ENCODE measurements at places on chromosomes 12 and 14.
A peak's percentile ranks its signal among the peaks of the same experiment; 100 is the strongest.

DNA sequence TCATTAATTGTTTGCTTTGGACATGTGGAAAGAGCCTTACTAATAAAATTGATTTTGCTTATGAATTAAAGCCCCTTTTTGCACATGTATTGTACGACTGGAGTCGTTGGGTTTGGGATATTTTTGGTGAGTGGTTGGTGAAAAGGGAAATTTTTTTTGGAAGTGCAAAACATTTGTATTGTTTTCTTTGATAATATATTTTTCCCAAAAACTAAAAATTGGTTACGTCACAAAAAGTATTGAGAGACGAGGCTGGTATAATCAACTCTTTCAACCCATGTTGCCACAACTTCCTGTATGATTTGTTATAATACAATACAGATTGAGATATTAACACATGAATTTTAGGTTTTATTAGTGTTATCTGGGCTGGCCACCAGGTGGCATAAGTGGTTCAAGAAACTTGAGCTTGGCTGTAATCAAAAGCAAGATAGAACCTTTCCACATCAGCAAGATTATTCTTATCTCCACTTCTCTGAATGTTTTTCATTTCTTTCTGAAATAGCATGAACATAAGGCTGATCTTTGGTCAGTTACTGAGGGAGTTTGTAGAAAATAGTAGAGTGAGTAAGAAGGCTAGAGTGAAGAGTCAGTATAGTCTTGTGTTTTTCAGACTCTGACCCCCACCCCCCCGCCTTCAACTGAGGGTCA, 8.7 kb downstream of the NGDN start:
- peak; percentile 53 for DNase-seq

DNA sequence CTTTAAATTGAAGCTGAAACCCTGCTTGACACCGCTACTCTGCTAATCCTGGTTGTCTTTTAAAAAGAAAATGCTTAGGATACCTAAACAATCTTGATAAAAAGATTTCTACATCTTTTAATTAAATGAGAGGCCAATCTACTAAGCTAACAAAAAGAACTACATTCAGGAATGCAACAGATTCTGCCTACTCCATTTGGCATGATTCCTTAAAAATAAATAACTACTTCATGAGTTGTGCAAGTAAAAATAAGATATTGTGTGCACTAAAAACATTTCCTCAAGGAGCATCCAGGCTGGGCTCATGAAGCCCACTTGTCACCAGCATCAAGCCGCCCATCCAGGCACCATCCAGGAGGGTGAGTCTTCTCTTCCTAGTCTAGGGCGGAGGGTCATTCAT, 197.5 kb downstream of the PAX9 start:
- DNase-seq, result no peak

- no peak for DNase-seq
Measured at GRCh38 chr12:111426344-111427185, 20.8 kb downstream of the SH2B3 start.

DNA sequence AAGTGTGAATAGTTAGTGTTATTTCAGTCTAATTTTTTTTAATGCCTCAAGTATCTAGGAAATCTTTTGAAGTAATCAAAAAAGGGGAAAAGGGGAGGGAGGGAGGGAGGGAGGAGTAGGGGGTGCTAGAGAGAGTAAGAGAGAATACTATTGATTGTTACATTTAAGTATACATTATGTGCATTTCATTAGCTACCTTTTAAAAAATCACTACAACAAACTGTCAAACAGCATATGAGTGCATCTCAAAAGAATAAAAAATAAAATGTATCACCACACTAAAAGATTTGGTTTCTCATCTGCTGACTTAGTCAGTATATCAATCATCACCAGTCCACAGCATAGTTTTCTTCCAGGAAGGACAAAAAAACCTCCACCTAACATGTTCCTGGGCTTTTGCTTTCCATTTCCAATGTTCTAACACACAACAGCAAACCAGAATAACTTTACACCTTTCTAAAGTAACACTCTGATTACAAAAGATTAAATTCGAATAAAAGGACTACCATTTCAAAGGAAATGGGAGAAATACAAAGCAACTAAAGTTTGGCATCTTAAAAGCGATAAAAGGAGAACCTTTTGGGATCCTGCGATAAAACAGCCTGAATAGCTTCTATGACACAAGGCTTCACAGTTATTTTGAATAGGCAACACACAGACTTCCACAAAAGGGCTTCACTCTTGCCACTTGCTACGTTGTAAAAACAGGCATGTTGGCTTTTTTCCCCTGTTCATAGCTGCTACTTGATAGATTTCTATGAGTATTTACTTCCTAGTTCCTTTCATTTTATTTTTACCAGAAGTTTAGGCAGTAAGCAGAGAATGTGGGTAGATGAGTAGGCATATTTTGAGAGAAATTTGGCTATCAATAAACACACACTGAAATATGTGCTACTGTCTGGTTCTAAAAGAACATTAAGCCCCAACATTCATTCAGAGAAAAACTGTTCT, 160.9 kb downstream of the EPS8 start:
- peak; percentile 37 for DNase-seq

- DNase-seq, result no peak
Measured at GRCh38 chr14:71737760-71738159, 194.5 kb upstream of the RGS6 start.

- peak; percentile 44 for DNase-seq
Measured at GRCh38 chr12:66813137-66813892, 134.4 kb upstream of the GRIP1 start.

DNA sequence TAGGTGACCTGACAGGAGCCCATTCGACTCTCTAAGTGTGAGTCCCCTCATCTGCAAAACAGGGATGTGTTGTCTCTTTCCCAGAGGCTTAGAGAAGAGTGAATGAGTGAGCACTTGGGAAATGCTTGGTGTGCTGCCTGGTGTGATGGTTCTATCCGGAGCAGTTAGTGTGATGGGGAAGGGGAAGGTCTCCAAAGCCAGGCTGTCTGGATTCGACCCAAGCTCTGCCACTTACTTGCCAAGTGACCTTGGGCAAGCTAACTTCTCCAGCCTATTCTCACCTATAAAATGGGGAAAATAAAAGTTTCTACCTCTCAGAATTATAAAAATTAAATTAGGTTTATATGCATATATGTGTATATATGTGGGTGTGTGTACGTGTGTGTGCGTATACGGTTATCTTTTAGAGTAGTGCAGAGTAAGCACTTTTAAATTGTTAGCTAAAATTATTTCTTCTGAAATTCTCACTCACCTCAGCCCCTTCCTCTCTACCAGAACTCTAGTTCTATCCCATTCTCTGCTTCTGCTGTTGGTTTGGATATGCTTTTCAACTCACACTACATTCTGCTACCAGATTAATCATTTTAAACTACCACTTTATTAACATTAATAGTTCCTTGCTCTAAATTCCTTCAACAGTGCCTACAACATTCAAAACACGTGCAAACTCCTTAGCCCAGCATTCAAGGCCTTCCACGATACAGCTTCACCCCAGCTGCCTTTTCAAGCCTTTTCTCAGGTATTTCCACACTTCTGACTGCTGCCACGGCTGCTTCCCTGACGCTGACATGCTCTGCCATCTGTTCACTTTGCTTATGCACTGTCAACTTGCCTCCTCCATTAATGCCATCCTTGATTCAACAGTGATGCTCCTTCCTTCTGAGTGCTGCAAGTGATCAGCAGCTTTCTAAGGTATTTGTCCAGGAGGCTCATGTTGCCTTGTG, 55.3 kb downstream of the DICER1 start:
- no peak for DNase-seq

- peak; percentile 22 for DNase-seq
Measured at GRCh38 chr14:79629411-79630287, 581.7 kb downstream of the DIO2 start.

DNA sequence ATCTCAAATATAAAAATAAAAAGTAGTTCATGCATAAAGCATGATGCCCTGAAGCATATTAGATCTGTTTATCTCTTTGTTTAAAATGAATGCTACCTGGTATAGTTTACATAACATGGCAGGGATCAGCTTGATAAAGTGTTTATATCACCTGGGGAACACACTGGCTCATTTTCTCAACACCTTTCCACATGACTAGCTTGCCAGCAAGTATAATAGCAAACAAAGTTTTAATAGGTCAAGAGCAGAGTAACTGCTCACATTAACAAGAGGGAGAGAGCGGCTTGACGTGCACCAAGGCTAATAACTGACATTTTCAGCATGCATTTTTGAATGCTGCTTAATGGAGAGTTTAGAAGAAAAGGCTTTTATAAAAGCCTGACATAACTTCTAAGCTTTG, 246.4 kb downstream of the EGLN3 start:
- DNase-seq, result no peak

- no peak for DNase-seq
Measured at GRCh38 chr14:40345334-40345733, 913.1 kb upstream of the FBXO33 start.
